Stimulated activated CD4-positive, alpha-beta T cell treated with anti-CD3 and anti-CD28 coated beads, Interleukin-1b, Interleukin-23, amount 100 ng/mL, for 1 hour (primary cell): ENCODE measurements at places on chromosomes 2 and 18.

GRCh38 chr2:127619877-127620705 lies 25.9 kb upstream of the GPR17 start:
- no peak for DNase-seq

GRCh38 chr2:175557810-175558377 lies 376.4 kb upstream of the ATP5MC3 start:
- no peak for DNase-seq

DNA sequence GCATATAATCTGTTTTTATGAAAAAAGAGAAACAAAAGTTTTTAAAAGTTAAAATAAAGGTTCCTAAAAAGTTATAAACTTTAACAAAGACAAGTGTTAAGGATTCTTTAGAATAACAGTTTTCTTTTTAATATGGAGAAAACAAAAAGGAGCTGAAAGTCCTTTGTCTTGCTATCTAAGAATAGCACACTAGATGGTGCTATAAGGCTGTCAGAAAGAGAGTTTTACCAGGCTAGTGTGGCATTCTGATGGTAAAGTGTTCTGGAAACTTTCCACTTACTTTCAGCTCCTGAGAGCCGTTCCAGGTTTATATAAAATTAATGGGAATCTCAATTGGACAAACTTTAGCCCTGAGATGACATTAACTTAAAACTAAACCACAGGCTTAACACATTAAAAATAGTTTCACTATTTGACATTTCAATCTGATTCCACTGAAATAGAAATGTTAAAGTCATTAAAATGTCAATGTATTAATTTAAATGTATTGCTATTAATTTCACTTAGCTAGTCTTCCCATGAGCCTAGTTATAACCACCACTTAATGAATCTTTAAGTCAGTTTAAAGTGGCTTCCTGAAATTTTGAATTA lies 3.7 kb downstream of the FBXO48 start:
- no peak for DNase-seq

- no peak for DNase-seq
These were observed 14.7 kb downstream of the CASP8 start for GRCh38 chr2:201275069-201275468.

DNA sequence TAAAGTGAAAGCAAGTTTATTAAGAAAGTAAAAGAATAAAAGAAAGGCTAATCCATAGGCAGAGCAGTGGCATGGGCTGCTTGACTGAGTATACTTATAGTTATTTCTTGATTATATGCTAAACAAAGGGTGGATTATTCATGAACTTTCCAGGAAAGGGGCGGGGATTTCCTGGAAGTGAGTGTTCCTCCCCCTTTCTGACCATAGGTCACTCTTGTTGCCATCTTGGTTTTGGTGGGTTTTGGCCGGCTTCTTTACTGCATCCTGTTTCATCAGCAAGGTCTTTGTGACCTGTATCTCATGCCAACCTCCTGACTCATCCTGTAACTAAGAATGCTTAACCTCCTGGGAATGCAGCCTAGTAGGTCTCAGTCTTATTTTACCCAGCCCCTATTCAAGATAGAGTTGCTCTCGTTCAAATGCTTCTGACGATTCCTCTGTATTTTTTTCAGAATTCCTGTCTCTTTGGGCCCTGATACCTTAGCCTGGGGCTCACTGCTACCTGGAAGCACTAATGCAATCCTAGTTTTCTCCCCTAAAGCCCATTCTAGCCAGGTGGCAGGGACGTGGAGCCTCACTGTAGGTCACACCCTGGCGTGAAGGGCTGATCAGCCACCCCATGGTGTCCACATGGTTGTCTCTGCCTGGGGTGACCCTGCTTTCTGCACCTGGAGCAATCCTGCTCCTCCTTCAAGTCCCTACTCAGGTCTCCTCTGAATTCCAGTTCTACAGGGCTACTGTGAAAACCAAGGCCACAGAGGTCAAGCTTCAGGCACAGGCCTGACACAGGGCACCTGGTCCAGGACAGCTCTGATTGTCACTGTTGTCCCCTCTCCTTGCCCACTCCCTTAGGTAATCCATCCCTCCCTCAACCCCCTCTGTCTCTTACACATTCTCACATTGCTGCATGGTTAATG lies 6.0 kb upstream of the SLC35F6 start:
- no peak for DNase-seq

DNA sequence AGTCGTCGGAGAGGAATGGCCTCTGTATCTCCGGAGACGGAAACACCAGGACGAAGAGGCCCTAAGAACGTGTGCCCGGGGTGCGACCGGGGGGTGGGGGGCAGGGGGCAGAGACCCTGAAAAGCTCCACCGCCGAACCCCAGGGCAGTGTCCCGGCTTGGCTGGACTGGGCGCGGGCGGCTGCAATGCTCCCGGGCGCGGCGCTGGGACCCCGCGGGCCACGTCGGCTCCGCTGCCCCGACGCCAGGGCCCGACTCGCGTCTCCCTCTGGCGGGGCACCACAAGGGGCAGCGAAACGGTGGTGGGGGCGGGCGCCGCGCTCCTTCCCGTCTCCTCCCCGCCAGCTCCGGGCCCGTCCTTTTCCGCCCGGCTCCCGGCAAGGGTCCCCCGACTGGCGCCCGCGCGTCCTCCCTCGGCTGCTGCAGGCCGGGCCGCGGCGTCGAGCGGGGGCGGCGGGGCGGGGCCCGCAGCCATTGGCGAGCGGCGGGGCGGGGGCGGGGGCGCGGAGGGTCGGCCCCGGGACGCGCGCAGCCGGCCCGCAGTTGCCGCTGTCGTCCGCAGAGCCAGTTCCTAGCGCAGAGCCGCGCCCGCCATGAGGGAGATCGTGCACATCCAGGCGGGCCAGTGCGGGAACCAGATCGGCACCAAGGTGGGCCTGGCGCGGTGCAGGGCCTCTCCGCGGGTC lies at the start of gene TUBB6:
TSS of gene TUBB6 (plus strand) at position 541 of the 685 bp plus-strand sequence. CDS start at position 593, 52 bp downstream.
- no peak for DNase-seq

GRCh38 chr2:237859533-237860272 lies at the start of gene RAMP1:
Gene RAMP1 (plus strand): TSS chr2:237859623. CDS start chr2:237859676, 53 bp downstream.
- DNase-seq = no peak

GRCh38 chr2:60215386-60215901 lies 338.0 kb downstream of the BCL11A start:
- no peak for DNase-seq

- no peak for DNase-seq
These were observed 199.9 kb downstream of the ARL4C start for GRCh38 chr2:234296991-234297390.

DNA sequence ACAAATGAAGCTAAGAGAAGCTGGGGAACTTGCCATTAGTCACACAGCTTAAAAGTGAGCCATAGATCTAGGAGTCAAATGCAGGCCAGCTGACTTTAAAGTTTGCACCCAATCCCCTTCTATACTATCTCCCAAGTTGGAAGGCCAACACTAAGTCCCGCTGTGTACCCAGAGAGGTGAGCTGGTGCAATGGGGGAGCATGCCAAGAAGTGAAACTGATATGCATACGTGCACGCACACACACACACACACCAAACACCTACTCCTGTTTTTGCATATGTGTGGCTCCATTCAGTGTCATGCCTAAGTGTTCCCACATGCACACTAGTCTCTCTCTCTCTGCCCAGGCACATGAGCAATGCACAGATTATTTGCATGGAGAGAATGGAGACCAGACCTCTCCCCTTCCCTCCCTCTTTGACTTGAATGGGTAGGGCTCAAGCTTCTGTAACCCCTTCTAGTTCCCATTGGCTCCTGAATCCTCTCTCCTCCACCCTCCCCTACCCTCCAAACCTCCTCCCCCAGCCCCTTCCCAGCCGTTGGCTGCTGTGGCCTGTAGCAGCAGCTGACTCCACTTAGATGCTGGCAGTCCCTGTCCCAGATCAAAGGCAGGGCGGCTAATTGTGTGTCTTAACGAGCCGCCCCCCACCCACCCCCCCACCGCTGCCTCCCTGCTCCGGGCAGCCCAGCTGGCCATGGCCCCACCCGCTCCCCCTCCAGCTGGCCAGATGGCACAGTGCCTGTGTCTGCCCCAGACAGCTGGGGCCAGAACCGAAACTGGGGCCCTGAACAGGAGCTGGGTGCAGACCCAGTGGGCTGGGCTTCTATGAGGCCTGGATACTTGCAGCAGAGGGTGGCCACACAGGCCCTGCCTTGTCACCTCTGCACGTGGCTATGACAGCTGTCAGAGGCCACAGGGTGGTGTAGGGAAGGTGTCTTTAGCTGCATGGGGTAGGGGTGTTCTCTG lies 5.6 kb downstream of the WNT10A start:
- DNase-seq = no peak

DNA sequence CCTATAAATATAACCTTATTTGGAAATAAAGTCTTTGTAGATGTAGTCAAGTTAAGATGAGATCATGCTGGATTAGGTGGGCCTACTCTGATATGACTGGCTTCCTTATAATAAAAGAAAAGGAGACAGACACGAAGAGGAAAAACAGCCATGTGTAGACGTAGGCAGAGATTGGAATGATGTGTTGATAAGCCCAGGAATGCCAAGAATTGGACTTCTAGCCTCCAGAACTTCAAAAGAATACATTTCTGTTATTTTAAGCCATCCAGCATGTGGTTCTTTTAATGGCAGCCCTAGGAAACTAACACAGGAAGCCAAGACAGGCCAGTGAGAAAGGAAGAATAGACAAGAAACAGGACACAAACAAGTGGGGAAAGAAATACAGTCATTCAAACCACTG lies 68.6 kb downstream of the NYAP2 start:
- no peak for DNase-seq

DNA sequence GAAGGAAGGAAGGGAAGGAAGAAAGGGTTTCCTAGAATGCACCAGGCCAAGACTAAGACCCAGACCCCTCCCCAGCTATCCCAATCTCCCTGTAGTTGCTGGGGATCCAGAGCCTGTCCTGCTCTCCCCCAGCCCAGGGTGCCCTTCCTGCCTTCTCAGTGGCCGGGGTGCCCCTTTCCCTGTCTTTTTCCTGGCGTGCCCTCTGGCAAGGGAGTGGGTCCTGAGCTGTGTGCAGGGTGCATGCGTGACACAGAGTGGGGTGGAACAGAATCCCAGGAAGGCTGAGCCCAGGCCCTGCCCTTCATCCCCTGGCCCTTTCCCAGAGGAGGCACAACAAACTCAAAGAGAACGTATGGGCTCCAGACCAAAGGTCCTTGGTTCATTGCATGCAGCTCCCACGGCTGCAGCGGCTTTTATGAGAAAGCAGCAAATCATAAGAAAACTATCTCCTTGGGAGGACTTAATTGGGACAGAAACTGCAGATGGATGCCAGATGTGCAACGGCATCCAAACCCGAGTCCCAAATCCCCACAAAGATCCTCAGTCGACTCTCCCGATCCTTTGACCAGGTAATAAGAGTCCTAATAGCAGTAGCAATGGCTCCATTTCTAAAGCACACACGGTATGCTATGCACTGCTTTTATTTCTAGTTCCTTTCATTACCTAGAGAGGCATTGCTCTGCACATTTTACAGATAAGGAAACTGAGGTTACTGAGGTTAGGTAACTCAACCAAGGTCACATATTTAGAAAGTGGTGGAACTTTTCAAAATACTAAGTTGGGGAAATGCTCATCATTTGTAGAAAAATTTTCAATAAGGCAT lies 12.7 kb upstream of the ARID5A start:
- DNase-seq = no peak

GRCh38 chr2:237572742-237573101 lies 6.3 kb downstream of the PRLH start:
- DNase-seq = no peak
